ENCODE measurements at places on chromosomes 4 and X.

DNA sequence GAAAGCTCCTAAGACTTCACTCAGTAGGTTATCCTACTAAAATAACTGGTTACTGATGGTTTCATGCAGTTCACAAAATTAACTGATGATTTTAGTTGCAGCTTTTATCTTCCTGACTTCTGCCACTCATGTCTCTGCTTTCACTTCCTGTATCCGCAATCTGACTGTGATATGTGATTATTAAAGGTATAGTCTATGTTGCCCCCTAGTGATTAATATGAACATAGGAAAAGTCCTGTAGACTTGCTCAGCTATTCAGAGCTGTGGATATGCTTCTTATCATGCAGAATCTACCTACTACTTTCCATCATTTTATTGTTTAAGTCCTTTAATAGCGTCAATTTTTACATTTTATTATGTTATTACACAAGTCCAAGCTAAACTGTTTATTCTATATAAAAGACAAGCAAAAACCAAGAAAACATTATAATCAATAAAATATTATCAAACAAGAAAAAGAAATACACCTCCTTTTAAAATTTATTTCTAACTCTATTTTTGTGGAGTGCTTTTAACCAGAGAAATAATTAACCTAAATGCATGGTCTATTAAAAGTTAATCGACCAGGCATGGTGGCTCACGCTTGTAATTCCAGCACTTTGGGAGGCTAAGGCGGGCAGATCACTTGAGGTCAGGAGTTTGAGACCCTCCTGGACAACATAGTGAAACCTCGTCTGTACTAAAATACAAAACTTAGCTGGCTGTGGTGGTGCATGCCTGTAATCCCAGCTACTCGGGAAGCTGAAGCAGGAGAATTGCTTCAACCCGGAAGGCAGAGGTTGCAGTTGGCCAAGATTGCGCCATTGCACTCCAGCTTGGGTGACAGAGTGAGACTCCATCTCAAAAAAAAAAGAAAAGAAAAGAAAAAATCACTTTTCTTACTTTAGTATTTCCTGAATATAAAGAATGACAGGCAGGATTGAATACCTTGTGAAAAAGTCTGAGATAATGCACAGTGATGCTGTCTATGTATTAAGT is 40.4 kb upstream of the TLR2 start:
- no peak for DNase-seq

DNA sequence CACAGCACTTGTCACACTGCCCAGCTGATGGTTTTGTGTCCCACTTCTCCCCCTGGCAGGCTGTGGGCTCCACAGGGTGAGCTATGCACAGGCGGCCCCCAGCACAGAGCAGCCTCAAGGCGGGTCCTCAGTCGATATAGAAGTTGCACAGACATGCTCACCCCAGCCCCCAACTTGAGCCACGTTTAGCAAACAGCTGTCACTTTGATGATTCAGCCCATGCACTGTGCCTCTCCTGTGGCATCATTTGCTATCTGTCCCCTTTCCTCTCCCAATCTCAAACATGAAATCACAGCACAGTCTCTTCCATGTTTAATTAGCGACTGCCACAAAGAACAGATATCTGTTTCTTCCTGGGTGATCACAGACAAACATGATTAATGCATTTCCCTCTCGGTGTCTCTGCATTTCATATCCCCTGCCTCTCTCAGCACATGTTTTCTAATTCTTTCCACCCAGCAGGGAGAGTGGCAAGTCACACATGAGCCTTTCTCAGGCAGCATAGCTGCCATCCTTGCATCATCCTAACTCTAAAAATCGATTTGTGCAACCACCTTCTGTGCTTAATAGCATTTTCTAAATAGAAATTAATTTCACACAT is 204.9 kb downstream of the EVC2 start:
- DNase-seq: no peak

- no peak for DNase-seq
These were observed 61.5 kb downstream of the ELF4 start for GRCh38 chrX:130048686-130049222.

DNA sequence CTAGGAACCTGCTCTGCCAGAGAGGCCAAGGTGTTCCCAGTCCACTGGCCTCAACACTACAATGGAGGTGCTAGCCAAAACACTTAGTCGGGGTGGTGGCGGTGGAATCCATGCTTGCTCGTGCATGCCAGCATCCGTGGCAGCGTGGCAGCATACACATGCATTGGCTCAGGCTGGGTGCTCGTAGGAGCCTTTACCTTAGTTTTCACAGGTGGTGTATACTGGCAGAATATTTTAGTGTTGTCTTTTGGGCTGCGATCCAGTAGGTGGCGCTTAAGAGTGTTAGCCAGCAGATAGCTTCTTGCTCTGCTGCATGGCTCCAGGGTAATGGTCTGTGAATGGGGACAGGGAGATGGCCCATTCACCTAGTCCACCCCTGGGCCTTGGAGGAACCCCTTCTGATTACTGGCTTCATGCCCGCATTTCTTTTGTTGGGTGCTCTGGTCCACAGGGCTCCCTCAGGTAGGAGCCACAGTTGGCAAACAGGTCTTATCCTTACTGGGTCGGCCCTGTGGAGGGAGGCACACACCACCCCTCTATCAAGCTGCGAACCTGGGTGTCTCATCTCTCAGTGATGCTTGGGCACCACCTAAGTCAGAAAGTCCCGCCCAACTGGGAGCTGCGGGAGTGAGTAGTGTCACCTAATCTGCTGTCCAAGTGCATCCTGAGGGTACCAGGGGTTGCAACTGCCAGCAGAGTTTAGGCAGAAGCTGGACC is 40.0 kb downstream of the RIPPLY1 start:
- DNase-seq: peak; percentile 33

DNA sequence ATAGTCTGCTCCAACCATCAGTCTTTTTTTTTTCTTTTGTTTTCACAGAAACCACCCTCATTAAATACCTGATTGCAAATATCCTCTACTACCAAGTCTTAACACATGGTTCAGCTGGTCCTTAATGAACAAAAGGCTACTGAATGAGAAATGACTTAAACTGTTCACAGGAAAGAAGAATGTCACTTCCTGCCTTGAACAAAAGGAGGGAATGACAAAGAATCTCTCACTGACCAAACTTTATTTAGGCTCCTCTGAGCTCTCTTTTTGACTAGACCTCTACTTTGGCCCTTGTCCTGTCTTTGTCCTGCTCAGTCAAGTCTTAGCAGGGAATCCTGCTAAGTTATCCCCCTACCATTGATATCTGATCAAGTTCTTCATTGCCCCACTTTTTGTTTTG is 31.8 kb upstream of the GJB1 start:
- no peak for DNase-seq

- DNase-seq: no peak
These were observed 15.1 kb downstream of the TAF9B start for GRCh38 chrX:78124307-78124706.

- DNase-seq: no peak
These were observed 118.2 kb downstream of the PPP3CA start for GRCh38 chr4:101229116-101229515.

- DNase-seq: no peak
These were observed 210.9 kb upstream of the FAM241A start for GRCh38 chr4:111934314-111934713.

- no peak for DNase-seq
These were observed 956 bp downstream of the TAPT1 start for GRCh38 chr4:16225167-16225862.

GRCh38 chr4:78185117-78185516 is 128.0 kb downstream of the FRAS1 start:
- DNase-seq: no peak

DNA sequence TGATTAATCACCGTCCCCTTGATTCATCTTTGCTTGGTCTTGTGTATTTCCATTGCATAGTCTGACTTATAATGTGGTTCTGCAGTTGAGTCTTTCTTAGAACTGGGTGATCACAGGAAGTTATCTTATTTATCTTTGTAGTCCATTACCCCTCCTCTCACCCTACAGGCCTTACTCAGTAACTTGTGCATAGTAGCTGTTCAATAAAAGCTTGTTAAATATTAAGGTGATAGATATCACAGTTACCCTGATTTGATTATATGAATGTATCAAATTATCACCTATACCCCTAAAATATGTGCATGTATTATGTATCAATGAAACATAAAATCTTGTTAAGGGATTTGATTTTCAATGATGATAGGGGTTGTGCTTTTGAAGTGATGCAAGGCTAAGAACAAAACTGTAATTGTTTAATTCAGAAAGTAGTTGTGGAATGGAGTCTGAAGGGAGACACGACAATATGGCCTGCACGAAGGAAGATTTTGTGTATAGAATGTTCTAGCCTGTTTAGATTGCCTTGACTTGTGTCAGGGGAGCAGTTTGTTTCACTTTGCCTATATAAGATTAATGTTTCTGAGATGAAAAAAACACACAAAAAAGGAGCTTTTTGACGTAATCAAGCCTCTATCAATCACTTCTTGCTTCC is 132.4 kb upstream of the LIMCH1 start:
- DNase-seq: no peak

- no peak for DNase-seq
These were observed 108.0 kb downstream of the SLIT2 start for GRCh38 chr4:20359692-20360091.

DNA sequence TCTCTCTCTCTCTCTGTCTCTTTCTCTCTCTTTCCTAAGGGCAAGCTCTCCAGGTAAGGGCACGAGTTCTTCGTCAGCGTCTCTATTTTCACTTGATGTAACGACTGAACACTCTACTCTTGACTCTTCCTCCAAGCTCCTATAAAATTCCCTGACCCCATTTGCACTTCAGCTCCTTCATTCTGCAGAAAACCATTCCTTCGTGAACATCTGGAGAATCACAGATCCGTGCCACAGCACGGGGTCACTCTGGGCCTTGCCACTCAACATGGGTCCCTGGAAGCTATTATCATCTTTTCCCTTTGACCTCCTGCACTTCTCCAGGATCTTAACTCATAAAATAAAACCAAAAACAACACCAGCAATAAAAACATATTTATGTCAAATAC is 112.0 kb upstream of the LNX1 start:
- DNase-seq: no peak

GRCh38 chr4:57090079-57090478 is 20.1 kb downstream of the IGFBP7 start:
- DNase-seq: no peak

DNA sequence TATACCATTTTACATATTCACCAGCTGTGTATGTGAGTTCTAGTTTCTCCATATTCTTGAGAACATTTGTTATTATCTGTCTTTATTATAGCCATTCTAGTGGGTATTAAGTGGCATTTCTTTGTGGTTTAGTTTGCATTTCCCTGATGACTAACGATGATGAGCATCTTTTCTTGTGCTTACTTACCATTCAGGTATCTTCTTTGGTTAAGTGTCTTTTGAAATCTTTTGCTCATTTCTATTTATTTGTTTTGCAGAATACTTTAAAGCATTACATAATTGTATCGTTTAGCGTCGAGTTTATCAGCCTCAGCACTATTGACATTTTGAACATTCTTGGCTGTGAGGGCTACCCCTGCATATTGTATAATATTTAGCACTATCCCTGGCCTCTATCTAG is 85.4 kb downstream of the FRMPD4 start:
- no peak for DNase-seq

DNA sequence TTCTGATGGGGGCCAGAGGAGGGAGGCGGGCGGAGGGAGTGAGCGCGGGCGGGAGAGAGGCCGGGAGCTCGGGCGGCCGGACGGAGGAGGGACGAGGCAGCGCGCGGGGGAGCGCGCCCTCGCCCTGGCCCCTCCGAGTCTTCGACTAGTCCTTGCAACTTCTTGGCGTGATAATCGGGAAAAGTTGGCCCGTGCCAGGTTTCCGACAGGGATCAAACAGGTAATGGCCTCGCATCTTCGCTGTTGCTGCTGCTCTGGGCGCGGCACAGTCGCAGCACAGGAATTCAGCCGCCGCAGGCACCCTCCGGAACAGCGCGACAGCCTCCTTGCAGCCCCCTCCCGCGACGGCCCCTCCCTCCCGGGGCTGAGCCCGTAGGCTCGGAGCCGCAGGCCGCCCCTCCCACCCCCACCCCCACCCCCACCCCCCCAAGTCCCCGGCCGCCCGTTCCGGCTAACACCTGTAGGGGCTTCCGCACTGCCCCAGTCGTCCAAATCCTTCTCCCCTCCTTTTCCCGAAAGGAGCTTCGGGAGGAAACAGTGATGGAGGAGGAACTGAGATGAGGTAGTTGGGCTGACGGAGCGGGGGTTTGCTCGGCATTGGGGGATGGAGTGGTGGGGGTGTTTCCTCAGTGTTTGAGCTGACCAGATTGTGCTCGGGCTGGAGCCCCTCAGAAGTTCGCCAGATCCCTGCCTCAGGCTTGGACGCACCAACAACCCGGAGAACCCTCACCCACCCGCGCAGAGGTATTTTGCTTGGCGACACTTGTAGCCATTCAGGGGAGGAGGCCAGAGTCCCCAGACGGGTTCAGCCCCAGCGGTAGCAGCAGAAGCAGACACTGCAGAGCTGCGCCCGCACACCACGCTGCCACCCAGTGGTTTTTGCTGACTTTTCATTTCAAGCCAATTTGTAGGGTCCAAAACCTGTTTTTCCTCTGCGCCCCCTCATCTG is at the start of gene FGF13:
TSS of gene FGF13 (minus strand) at position 319 of the 949 bp plus-strand sequence. CDS start 714 bp downstream, outside the sequence.
- peak; percentile 55 for DNase-seq

DNA sequence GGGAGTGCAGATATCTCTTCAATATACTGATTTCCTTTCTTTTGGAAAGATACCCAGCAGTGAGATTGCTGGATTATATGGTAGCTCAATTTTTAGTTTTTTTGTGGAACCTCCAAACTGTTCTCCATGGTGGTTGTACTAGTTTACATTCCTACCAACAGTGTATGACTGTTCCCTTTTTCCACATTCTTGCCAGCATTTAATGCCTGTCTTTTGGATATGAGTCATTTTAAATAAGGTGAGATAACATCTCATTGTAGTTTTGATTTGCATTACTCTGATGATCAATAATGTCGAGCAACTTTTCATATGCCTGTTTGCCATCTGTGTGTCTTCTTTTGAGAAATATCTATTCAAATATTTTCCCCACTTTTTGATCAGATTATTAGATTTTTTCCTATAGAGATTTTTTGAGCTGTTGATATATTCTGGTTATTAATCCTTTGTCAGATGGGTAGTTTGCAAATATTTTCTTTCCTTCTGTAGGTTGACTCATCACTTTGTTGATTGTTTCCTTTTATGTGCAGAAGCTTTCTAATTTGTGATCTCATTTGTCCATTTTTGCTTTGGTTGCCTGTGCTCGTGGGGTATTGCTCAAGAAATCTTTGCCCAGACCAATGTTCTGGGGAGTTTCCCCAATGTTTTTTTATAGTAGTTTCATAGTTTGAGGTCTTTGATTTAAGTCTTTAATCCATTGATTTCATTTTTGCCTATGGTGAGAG is 552.7 kb downstream of the ZNF674 start:
- DNase-seq: no peak
